ENCODE measurements at places on chromosomes 5 and 9.

GRCh38 chr5:16018970-16019369, 160.6 kb downstream of the MARCHF11 start:
- no peak for DNase-seq

DNA sequence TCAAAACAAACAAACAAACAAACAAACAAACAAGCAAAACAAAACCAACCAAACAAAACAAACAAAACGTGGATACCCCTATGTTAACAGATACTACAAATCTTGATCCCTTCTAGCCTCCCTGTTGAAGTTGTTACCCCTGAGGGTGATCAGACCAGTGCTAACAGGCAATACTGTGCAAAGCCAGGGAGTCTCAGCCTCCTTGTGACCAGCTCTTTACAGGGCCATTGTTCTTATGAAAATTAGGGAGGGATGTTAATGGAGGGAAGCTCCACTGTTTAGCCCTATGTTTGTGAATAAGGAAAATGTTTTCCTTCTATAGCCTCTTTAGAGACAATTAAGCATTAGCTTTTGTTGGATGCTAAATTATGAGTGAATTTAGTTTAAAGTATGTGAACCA, 1072.1 kb upstream of the WWC1 start:
- no peak for DNase-seq

GRCh38 chr9:107547772-107548297, 58.3 kb upstream of the KLF4 start:
- no peak for DNase-seq

GRCh38 chr5:170390472-170390871, 1.3 kb upstream of the KCNMB1 start:
- no peak for DNase-seq

DNA sequence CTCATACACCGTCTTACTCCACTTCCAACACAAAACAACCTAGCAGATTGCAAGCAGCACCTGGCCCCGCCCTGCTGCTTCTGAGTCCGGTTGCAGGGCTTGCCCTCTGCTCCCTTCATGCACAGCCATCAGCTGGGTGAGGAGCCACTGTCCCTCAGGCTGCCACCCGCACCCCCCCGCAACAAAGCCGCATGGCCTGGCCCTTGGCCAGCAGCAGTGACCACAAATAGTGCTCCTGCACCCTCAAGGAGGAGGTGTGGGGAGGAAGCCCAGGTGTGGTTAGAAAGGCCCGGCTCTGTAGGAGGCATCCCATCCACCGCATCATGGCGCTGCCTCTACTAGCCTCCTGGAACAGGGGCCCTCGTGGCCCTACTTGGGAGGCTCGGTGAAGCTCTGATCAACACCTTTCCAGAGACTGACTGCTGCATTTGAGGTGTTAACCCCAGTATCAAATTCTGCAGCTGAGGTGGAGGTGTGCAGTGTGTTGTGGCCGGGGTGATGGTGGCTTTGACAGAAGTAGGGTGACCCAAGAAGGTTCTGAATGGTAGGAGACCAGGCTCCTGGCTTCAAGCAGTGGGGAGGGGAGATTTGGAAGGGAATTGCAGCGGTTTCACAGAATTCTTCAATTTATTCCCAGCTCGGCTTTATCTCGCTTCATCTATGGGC, 52.7 kb downstream of the WNK2 start:
- no peak for DNase-seq

DNA sequence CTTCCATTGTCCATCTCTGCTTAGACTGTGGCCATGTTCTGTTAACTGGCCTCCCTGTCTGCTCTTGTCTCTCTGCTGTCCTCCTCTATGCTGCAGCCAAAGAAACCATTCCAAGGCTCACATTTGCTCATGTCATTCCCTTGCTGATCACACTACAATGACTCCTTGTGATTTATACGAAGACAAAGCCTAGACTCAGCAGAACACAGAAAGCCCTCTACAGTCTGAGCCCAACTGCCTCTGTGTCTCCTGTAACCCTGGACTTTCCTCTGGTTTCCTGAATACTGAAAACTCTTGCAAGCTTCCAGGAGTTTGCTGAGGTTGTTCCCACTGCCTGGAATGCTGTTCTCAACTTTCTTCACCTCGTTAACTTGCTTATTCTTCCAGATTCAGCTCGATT, 191.8 kb downstream of the TMEM38B start:
- DNase-seq = no peak

GRCh38 chr9:2262386-2263071, 247.4 kb downstream of the SMARCA2 start:
- no peak for DNase-seq

GRCh38 chr9:1383899-1384455, 333.8 kb downstream of the DMRT2 start:
- DNase-seq = no peak

GRCh38 chr9:108191065-108191464, 664.7 kb downstream of the ACTL7B start:
- no peak for DNase-seq

- DNase-seq = no peak
These were observed 103.1 kb downstream of the MTREX start for GRCh38 chr5:55410845-55411244.

DNA sequence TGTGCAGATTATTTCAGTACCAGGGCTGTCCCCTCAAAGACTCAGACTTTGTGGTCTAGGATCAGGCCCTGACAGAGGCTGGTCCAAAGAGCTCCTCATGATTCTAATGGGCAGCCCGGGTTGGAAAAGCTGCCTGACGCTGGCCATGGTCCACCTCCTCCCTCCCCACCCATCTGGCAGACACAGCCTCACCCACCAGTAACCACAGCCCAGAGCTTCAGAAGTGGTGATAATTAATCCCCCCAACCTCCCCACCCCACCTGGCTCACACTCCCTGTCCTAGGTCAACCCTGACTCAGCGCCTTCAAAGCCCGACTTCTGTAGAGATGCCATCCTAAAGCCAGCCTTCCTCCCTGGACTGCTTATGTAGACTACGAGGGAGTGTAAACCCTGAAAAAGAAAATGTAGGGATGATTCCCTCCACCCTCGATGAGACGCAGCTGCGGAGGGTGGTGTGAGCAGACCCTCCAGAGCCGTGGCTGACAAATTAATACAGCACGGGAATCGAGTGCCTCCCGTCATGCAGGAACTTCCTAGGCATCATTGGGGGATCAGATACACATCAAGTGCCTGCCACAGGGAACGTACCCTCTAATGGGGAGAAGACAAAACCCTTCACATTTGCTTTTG, 7.0 kb downstream of the UBE2QL1 start:
- no peak for DNase-seq

DNA sequence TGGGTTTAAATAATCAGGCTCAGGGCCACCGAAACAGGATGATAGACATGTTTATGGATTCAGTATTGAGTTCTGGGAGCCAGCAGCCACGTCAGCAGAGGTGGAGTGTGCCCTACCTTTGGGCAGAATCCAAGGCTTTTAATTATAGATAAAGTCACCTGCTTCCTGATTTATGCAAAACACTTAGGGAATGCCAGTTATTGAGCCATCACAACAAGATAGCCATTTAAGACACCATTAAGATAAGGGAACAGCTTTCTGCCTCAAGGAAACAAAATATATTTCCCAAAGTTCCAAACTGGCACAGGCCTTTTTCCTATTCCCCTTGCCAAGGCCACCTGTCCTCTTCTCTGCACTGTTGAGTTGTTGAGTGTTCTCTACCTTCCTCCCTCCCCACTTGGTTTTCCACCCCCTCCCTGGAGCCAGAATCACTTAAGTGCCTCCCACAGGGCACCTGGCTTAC, 2.4 kb downstream of the CCL28 start:
- DNase-seq = no peak

GRCh38 chr5:149635394-149635793, 54.1 kb downstream of the ARHGEF37 start:
- no peak for DNase-seq

- no peak for DNase-seq
These were observed 88.6 kb downstream of the ANKRD31 start for GRCh38 chr5:75148051-75148450.

DNA sequence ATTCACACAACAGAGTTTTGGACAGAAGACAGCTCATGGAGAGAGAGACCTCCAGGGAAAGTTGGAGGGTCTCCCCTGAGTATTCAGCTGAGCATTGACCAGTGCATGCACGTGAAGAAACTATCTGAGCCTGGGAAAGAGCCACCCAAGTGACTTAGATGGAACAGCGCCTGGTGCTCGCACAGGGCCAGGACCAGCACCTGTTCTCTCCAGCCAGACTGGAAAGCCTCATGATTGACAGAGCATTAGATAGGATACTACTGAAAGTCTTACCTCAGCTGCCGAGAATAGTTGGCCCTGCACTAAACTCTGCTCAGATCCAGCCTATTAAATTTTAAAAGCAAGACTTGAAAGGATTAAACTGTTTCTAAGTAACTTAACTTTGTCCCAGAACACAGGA, 28.3 kb upstream of the NEURL1B start:
- DNase-seq = no peak

DNA sequence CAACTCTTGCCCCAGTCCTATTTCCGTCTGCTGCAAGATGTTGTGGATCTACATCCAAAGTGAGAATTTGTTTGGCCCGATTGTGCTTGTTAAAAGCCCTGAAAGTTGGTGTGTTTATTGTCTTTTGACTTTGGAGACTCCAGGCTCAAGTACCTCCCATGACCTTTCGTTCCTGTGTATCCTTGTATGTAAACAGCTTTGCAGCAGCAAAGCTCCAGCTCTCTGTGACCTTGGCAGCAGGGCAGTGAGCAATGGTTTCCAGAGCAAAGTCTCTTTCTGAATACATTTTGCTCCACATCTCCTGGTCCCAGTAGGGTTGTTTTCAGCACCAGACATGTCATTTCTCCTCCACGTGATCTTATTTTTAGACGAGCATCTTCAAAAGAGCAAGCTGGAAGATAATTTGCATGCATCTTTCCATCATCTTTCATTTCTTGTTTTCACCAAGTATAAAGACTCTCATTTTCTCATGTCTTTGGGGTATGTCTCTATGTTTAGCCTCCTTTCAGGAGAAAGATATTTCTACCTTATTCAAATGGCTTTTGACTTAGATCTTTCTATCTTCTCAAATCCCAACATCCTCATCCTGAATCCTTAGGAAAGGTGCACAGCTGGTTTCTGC, 68.1 kb upstream of the ERCC6L2 start:
- DNase-seq = no peak

GRCh38 chr5:143582869-143583268, 179.4 kb upstream of the NR3C1 start:
- DNase-seq = no peak

DNA sequence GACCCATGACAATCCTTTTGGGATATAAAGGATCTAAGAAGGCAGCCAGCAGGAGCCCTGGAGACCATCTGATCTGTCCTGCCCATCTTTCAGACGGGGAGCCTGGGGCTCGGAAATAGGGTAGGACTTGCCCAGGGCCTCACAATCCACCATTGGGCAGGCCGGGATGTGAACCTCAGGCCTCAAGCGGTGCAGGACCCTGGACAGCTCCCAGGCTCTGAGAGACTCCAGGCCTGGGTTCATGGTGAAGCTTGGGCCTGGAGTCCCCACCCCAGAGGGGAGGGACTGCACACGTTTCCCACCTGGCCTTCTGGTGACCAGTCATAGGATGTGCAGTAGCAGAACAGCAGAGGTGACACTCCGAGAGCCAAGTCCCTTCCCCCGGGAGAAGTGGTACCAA, 36.6 kb upstream of the RAPGEF1 start:
- DNase-seq = no peak

- no peak for DNase-seq
These were observed 4.6 kb downstream of the SLC6A18 start for GRCh38 chr5:1229822-1230221.

DNA sequence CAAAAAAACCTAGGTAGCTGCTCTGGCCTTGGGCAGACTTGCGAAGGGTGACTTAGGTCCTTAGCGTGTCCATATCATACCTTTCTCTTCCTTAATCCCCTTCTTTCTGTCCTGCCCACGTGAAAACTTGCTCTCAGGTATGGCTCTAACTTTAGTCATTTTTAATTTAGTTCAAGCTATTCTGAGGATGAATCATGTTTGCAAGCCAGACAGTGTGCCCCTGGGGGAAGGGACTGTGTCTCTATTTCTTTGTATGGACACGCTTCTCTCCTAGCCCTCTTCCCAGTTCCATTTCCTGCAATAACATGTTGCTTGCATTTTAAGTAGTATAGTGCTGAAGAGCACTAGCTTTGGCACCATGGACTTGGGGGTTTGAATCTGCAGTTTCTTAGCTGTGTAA, 120.6 kb downstream of the PTTG1 start:
- DNase-seq = no peak

GRCh38 chr5:122073864-122074263, 4.2 kb downstream of the LOX start:
- no peak for DNase-seq

DNA sequence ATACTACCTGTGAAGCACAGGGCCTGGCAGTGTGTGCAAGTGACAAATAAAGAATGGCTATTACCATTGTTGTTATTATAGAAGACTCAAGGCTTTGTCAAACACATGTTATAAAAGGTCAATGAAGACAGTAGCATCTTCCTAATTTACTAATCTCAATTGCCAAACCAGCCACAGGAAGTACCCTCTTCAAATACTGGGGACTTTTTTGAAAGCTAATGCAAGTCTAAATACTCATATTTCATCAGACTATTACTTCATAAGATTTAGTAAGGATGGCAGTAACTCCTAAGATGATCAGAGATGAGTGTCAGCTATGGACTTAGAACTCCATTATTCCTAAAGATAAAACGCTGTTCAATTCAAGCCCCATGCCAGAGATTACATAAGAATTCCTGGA, 43.0 kb downstream of the GNAQ start:
- no peak for DNase-seq

GRCh38 chr5:1008451-1009358, at the start of gene NKD2:
Gene NKD2, plus strand, starts transcription at chr5:1008802. Its CDS starts 256 bp downstream, at chr5:1009058.
- no peak for DNase-seq

DNA sequence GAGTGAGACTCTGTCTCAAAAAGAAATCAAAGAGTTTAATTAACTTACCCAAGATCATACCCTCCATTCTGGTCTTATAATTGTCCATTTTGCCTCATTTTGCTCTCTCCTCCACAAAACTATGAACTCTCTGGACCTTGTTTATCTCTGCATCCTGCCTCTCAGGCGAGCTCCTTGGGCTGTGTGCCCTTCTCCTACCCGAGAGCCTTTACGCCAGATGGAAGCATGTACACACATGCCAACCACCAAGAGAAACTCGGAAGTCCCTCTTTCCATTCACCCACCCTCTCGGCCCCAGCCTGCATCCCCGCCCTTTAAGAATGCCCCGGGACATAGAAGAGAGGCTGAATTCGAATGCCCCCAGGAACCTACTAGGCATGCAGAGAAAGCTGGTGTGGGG, 25.9 kb downstream of the CPLX2 start:
- DNase-seq = no peak

- peak; percentile 66 for DNase-seq
These were observed 46.2 kb upstream of the DENND4C start for GRCh38 chr9:19184144-19184917.
